ENCODE measurements at places on chromosomes 2 and 18.

DNA sequence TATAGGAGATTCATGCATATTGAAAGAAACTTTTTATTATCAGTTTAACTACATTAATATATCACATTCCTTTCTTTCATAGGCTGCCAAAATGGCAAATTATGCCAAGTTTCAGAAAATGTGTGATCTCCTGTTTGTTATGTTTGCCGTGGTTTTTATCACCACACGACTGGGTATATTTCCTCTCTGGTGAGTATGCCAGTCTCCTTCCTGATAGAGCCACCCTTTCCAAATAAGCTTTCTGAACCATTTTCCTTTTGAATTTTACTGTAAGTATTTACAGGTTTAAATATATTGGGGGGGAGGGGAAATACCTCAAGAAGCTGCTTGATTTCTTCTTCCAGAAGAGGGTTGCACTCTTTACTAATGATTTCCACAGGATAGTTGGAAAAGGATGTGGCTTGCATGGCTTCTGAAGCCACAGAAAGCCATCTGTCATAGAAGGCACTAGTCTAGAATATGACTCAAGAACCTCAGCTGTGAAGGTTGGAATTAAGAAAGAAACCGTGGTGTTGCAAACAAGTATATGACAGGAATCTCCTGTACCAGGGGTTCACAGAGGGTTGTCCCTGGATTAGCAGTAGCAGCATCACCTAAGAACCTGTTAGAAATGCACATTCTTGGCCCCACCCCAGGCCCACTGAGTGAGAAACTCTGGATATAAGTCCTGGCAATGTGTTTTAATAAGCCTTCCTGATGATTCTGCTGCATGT lies 84.5 kb upstream of the NOSTRIN start:
- peak; percentile 16 for DNase-seq

- no peak for DNase-seq
These were observed 12.4 kb upstream of the TANK start for GRCh38 chr2:161147856-161148255.

- no peak for DNase-seq
These were observed 614 bp upstream of the COQ10B start for GRCh38 chr2:197452754-197453122.

GRCh38 chr2:65728477-65729180 lies 296.2 kb upstream of the SPRED2 start:
- no peak for DNase-seq

- DNase-seq: no peak
These were observed 137.6 kb upstream of the HNMT start for GRCh38 chr2:137826373-137827372.

DNA sequence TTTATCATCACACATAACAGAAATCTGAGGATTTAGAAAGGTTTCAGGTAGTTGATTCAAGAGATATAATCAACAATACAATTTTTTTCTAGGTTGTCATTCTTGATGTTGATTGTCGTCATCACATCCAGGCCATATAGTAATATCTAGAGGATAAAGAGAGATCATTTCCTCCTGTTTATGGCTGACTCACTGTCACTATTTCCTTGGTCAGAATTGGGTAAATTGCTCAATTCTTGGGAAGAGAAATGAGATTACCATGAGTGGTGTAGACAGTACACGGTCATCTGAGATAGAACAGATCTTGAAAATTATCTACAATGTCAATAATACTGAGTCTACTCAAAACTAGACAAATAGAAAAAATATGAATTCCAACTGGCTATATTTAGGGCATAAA lies 78.8 kb downstream of the ZNF804A start:
- no peak for DNase-seq

- DNase-seq: no peak
These were observed 80.4 kb downstream of the POLR1A start for GRCh38 chr2:86025229-86025820.

GRCh38 chr2:29480426-29480825 lies 365.2 kb downstream of the CLIP4 start:
- no peak for DNase-seq

GRCh38 chr2:105769504-105769903 lies 24.8 kb downstream of the NCK2 start:
- DNase-seq: no peak

DNA sequence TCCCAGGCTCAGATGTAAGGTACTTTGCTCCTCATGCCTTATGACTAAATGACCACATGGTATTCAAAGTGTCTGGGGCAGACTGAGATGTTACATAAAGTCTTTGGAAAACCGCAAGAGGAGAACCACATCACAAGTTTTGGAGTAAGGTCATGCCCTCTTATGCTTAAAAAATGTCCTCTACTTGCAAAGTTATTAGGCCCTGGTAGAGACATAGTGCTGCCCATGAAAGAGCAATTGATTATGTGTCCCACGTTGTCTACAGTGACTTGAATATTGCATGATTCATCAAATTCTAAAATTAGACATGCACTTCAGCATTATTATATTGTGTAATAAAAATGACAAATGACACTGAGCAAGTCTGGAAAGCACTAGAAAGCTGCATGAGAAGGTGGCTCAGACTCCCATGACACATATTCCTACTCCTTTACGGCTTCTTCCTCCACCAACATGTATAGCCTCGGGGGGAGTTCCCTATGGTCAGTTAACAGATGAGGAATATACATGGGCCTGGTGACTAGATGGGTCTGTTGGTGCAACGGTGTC lies 602.6 kb upstream of the VRK2 start:
- DNase-seq: peak; percentile 83

GRCh38 chr2:20092226-20092900 lies 40.9 kb upstream of the LAPTM4A start:
- no peak for DNase-seq

DNA sequence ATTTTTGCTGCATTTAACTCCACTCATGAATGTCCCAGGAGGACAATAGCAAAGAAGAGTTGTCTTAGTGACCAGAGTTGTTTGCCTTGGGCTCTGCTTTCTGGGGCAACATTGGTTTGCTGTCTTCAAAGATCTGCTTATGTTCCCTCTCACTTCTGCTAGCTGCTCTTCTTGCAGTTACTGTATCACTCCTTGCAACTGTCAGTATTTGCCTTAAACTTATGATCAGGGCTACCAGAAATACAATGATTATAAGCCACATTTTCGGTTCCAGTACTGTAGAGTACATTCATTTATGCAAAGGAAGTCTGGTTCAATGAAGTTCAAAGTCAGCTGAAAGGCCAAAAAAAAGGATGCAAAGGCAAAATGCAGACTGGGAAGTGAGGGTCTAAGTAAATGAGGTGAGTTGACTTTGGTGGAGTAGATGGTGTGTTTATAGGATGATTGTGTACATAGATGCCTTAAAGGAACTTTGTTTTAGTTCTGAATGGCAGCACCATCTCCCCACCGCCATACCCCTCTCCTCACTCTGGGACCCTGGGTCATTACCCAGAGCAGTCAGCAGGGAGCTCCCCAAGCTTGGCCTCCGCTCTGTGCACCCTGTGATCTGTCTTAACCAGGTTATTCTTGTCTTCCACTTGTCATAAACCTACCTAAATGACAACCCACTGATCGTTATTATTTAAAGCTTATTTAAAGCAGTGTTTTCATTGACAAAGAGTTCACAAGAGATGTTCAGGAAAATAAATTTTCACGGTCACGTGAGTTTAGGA lies 236.0 kb downstream of the DOK6 start:
- no peak for DNase-seq
